ENCODE measurements at places on chromosomes 11 and 22. TPM values are rescaled to one million over a fixed set of nuclear protein-coding genes. Genes with fewer than 3 reads are reported as not detected.

Gene MARK2
- total RNA-seq = 59.8 TPM

Gene RTN4RL2
- 0.20 TPM for total RNA-seq

Gene TRIM6
- total RNA-seq = 0.25 TPM

Gene ALDH3B2
- not detected for total RNA-seq

Gene PLAAT2
- not detected for total RNA-seq

Gene TREH
- total RNA-seq = not detected

Gene SLC7A4
- not detected for total RNA-seq

Gene TBX10
- not detected for total RNA-seq

Gene MAPK8IP2
- total RNA-seq = 0.25 TPM

Gene OR51B2
- not detected for total RNA-seq

Gene TYR
- total RNA-seq = not detected

Gene GLB1L2
- total RNA-seq = 2.0 TPM

Gene KRTAP5-1
- total RNA-seq = not detected

Gene GP1BB
- total RNA-seq = not detected

Gene FIBIN
- not detected for total RNA-seq

Gene ATG2A
- 19.6 TPM for total RNA-seq

Gene ME3
- total RNA-seq = 0.84 TPM

Gene TTC12
- total RNA-seq = 7.8 TPM

Gene PRR33
- not detected for total RNA-seq

Gene ABCG4
- 0.48 TPM for total RNA-seq

Gene DRD4
- total RNA-seq = 0.39 TPM

Gene LRRC32
- total RNA-seq = 10.8 TPM

Gene USP35
- 14.6 TPM for total RNA-seq

Gene TSPAN32
- total RNA-seq = 52.3 TPM

Gene C11orf98
- 105 TPM for total RNA-seq

Gene POTEH
- total RNA-seq = not detected

Gene BRSK2
- total RNA-seq = 0.09 TPM

Gene TUBA8
- 2.3 TPM for total RNA-seq

Gene CCDC188
- total RNA-seq = 0.59 TPM

Gene FREY1
- 4.4 TPM for total RNA-seq

Gene PHLDA2
- 6.3 TPM for total RNA-seq

Gene EPS8L2
- total RNA-seq = 12.3 TPM

Gene FOLH1
- not detected for total RNA-seq

Gene HTR3B
- not detected for total RNA-seq

Gene SYT13
- not detected for total RNA-seq
